Activated T-helper 1 cell treated with Interleukin-2 at 50 U/mL for 16 hours (primary cell): ENCODE measurements at places on chromosomes 3 and 15.

GRCh38 chr15:52680041-52680391 lies 828 bp upstream of the ATOSA start:
- no peak for DNase-seq

DNA sequence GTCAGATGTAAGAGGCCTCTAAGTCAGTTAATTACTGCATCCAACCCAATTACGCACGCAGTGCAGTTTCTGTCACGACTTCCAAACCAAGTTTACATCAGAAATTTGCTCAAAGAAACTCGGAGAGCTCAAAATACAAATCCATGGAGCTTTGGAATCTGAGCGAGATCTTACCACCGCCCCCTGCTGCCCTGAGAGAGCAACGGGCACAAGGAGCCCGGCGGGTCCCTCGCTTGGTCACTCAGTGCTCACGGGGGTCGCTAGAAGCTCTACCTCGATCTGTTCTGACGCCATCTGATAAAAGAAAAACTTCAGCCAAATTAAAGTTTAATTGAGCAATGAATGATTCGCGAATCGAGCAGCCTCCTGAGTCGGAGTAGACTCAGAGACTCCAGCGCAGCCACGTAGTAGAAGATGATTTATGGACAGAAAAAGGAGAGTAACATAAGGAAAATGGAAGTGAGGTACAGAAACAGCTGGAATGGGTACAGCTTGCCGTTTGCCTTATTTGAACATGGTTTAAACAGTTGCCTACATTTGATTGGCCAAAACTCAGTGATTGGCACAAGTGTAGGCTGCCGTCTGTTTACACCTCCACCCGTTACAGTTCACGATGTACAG lies 232.7 kb upstream of the ATP10A start:
- no peak for DNase-seq

DNA sequence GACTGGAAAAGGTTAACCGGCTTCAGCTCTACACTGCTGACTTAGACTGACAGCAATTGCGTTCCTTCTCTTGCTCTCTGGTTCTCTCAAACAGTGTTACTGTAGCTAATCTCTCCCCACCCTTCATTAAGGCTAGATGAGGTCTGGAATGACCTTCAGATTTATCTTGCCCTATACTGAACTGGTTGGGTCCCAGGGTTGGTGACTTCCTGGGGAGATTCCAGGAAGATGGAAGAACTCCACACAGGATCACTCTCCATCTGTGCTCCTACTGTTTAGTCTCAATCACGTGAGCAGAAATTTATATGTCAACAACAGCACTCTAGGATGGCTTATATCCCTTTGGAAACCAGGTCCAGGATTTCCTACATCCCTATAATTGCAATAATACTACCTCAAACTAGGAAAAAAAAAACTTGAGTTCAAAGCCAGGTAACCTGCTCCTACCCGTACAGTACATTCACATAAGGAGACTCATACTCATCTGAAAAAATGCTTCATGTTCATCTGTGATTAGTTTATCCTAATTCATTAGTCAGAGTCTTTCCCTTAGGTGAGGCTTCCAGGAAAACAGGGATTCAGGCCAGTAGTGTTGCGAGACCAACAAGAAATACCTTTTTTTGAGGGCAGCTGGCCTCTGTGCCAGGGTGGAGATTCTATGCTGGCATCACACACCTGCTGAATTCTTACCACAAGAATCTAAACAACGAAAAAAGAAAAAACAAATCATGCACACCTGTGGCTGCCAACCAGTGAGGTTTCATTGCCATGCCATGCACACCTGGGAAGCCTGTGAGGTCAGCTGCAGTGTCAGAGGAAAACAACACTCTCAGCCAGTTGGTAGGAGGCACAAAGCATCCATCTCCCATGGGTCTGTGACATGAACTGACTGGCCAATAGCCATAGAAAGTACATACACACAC lies 297.3 kb downstream of the MECOM start:
- DNase-seq: no peak

- DNase-seq: no peak
Measured at GRCh38 chr15:20294651-20295237, 246.9 kb downstream of the GOLGA6L6 start.

DNA sequence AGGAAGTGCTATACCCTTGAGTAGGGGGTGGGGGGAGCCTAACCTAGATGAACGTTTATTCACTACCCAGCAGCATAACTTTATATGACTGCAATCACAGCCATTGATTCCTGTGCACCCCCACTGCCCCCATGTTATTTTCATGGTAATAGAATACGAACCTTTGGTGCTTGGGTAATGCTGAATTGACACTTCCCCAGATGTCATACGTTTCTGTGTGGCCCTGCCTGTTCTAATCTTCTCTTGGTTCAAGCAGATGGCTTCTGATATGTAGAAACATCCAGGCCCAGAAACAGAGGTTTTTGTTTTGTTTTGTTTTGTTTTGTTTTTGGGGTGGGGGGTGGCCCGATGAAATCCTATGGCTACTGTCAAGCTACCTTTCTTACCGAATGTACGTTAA lies 237.9 kb upstream of the TOPAZ1 start:
- no peak for DNase-seq

DNA sequence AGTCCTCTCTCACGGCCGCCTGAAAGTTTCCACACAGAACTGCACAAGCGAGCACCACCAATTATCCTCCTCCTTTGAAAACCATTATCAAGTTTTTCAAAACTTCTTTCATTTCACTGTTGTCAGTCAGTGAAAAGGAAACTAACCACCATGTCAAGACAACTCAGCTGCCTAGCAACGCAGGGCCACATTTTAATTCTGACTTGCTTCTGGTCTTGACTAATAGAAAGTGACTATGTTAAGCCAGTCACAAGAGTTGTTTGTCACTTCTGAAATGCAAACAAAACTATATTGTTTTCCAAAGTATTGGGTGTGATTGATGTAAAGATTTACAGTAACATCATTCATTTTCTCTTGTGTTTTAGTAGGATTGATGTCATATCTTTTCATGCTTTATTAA lies 612.8 kb upstream of the AGTR1 start:
- DNase-seq: no peak
